ENCODE measurements at places on chromosomes 1 and 21.

DNA sequence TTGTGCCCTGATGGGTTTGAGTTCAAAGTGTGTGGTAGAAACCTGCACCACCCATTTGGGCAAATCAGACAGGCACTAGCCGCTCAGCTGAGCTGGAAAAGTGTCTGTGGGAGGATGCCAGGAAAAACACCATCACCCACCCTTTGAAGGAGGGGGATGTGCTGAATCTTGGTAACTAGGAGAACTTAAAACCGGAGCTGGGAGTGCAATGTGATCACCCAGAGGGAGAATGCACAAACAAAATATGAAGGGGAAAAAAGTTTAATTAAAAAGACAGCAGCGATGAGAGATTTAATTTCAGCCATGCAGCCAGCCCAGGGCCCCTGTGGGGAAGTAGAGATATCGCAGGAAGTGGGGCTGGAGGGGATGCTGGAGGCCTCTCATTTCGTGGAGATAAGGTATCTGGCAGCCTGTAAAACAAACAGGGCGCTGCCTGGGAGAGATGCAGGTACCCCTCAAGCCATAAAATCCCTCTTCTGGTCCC is 86.8 kb upstream of the BCAR3 start:
- no peak for DNase-seq

- no peak for DNase-seq
These were observed 98.4 kb upstream of the TNR start for GRCh38 chr1:175841738-175842187.

DNA sequence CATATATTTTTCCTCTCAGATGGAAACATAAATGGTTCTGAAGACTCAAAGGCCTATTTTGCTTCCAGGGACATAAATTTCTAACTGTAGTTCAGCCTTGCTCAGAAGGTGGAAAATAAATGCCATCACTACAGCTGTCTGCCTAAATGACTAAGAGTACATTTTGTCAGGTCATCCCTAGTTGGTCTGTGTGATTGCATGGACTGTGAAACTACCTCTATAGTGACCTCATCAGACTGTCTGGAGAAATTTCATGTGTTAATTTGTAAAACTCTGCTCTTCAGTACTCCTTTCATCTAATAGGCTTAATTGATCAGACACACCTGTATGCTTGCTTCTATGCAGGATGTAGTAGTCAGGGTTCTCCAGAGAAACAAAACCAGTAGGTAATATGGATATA is 886.9 kb downstream of the AMY1C start:
- DNase-seq = no peak

GRCh38 chr1:111142356-111142975 is 2.4 kb downstream of the CEPT1 start:
- DNase-seq = no peak

DNA sequence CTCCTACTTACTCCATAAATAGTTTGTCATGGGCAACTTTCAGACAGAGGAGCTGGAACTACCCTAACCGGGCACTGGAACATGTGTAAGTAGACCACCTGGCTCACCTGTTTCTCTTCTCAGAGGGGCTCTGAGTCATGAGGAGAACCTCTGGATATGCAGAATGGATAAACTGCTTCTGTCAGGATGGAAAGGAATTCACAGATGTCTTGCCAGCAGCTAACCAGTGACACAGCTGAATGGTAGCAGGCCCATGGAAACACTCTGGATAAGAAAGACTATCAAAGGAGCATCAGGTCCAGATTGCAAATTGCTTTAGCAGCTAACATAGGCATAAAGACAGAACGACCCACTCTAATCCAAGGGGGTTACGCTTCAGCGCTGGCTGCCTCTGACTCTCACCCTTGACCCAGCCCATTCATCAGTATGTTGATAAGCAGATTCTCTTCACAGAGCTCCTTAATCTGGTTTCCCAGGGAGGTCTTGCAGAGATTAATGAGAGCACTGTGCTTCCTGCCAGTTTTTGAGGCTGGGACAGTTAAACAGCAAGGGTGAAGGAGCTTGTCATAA is 54.2 kb downstream of the HIVEP3 start:
- no peak for DNase-seq

GRCh38 chr1:219582296-219582695 is 30.6 kb downstream of the ZC3H11B start:
- no peak for DNase-seq

DNA sequence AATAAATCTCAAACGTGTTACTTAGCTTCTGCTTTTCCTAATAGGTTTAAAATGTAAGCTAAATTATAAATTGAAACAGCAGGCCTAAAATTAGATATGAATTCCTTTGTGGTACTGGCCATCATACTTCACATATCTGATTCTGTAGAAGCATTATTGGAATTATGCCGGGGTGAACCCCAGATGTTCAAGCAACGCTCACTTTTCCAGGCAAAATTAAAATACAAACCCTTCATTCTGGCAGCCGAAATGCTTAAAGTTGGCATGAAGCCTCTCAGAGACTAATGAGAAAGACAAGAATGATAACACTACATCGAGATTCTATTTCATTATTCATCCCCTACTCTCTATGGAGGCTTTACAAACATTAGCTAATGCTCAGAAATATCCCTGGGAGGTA is 1352.7 kb upstream of the ADGRL2 start:
- no peak for DNase-seq

DNA sequence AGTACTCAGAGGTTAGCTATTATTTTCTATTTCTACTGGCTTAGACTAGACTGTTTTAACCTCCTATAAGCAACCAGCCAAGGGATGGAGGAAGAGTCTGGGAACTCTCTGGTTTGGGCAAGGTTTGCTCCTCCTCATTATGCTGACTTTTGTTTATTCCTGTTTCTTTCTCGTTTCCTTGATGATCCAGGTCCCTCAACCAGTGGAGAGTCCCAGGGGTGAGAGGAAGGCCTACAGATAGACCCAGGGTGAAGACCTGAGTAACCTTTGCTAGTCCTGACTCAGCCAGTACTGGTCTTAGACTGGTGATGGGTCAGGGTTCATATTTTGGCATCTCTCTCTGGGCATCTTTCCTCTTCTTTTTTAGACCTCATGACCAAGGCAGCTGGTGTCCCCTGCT is 5.4 kb downstream of the TUFT1 start:
- no peak for DNase-seq

DNA sequence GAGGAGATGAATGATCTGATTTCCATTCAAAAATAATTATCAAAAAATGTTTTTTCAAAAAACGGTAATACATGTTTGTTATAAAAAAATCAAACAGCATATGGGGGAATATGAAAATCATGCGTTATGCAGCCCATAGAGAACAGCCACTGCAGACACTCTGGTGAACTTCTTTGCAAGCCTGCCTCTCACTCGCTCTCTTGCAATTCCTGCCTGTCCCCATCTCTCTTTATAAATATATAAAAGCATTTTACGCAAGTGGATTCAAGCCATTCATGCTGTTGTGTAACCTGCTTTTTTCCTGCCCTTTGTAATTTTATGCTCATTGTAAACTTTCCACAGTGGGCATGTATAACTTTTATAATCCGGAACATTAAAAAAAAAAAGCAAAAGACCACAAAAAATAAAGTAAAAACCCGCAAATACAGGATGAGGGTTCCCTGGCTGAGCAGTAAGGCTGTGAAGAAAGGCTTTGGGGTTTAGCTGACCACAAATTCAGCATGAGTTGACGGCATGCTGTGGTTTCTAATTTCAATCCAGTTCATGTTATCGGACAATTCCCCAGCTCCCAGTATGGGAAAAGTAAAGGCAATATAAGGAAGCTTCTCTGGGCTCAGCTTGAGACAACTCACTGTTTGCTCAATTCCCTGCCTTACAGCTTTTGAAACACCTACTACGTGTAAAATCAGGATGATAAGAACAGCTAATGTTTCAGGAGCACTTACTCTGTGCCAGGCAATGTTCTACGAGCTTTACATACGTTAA is 52.8 kb upstream of the ZBTB40 start:
- no peak for DNase-seq

DNA sequence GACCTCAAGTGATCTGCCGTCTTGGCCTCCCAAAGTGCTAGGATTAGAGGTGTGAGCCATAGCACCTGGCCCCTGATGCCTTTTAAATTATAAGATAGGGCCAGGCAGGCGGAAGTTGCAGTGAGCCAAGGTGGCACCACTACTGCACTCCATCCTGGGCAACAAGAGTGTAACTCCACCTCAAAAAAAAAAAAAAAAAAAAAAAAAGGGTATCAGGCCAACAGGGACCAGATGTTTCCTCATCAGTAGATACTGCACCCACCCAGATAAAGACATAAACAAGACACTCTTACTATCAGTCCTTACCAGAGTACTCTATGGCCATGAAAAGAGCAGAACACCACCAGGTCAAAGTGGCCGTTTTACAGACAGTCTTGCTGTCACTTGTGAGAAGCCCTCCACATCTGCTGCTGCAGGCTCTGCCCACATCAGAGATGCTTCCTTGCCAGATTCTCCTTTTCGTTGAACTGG is 3.3 kb downstream of the C21orf58 start:
- no peak for DNase-seq

Data from activated CD4-positive, alpha-beta T cell treated with anti-CD3 and anti-CD28 coated beads, Interleukin-10, Interleukin-2, amounts not matched to agents 100 ng/mL and 50 ng/mL, durations not matched to agents 16 hours and 8 hours (primary cell).